ENCODE measurements at places on chromosomes 1 and 21.

DNA sequence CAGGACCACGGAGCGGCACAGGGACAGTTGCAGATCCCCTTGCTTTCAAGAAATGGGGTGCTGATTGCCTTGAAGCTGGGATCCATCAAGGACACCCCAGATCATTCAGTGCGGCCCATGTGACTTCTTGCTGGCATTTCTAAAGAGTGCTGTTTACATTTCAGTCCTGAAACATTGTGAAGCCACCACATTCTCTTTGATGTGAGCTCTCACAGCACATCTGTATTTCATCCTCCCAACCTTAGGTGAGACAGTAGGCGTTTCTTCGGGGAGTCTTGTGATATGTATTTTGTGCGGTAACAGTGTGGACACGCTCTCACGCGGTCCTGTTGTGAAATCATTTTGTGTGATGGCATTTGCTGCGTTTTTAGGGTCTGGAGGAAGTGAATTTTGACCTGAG lies 57.2 kb downstream of the CACHD1 start:
- DNase-seq: no peak

GRCh38 chr1:26322042-26322331 lies 4.2 kb downstream of the CD52 start:
- DNase-seq: no peak

GRCh38 chr1:36565576-36566501 lies 83.1 kb upstream of the CSF3R start:
- no peak for DNase-seq

- no peak for DNase-seq
These were observed 671.2 kb downstream of the MATN1 start for GRCh38 chr1:30052178-30052577.

- DNase-seq: no peak
These were observed 36.2 kb upstream of the DOCK7 start for GRCh38 chr1:62724430-62724829.

DNA sequence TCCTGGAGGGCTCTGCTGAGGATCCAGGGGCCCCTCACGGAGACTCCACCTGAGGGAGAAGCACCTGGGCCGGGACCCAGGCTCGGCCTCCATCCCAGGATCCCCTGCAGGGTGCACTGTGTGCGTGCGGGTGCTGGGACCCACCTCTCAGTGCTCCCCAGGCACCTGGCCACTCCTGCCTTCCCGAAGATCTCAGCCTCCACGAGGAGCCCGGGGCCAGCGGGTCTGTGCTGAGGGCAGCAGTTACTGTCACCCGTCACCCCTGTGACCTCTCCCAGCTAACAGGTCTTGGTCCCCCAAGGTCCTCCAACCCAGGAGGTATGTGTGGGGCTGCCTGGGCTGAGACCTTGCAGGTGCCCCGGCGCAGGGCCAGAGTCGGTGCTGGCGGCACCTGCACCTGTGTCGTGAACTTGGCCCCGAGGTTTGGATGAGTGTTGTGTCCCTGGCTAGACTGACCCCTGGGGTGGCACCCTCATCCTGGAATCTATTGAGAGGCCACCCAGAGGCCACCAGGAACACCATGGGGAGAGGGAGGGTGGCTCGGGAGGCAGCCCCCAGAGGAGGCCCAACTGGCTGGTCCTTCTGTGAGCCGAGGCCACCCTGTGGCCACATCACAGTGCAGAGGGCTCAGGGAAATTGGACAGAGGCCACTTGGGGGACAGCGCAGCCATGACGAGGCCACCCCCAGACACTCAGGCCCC lies 17.7 kb downstream of the MORN1 start:
- DNase-seq: no peak

DNA sequence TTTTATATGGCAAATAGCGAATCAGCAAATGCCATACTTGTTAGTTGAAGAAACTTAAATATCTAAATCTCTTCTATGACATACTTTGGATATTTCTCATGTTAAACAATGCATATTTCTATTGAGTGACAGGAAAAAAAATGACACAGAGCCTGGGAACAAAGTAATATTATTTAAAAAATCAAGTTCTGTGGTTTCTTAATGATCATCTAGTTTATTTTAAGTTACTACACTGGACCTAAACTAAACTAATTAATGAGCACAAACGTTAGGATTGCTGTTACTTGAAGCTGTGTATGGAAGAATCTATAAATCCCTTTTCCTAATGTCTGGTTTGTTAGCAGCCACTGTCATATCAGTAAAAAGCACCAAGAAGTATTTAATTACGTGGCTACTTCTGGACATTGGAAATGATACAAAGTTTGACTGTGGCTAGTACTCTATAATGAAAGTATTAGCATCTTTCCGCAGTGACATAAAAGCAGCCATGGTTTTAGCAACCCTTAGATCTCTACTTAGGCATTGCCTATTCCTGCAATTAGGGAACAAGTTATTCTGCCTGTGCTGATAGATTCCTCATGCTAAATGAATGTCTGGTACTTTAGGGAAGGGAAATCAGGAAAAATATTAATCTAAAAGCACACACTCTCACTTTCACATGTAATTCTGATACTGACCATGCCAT lies 981.7 kb upstream of the B3GALT2 start:
- no peak for DNase-seq

DNA sequence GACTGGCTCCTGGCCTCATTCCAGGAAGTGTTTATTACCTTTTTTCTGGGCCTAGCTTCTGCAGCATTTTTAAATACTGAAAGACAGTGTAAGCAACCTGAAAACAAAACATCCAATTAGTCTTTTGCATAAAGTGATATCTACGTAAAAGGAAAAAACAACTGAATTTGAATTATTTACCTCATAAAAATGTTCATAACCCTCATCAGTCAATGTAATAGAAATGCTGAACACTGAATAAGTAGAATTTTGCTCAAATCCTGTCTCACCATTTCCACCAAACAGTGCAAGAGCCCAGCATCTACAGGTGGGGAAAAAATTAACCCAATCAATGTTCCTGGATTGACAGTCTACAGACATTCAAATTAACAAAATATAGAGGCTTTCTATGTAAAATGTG lies 64.0 kb downstream of the NRDC start:
- DNase-seq: no peak

- peak; percentile 58 for DNase-seq
These were observed 156.9 kb upstream of the GJB5 start for GRCh38 chr1:34597877-34598514.

GRCh38 chr1:107196973-107197562 lies 56.2 kb downstream of the NTNG1 start:
- DNase-seq: no peak

- peak; percentile 50 for DNase-seq
These were observed 772 bp downstream of the UCK2 start for GRCh38 chr1:165828103-165828668.

GRCh38 chr1:41917835-41918449 lies 780 bp downstream of the HIVEP3 start:
- no peak for DNase-seq

GRCh38 chr21:38175306-38175705 lies 81.5 kb upstream of the KCNJ15 start:
- no peak for DNase-seq

DNA sequence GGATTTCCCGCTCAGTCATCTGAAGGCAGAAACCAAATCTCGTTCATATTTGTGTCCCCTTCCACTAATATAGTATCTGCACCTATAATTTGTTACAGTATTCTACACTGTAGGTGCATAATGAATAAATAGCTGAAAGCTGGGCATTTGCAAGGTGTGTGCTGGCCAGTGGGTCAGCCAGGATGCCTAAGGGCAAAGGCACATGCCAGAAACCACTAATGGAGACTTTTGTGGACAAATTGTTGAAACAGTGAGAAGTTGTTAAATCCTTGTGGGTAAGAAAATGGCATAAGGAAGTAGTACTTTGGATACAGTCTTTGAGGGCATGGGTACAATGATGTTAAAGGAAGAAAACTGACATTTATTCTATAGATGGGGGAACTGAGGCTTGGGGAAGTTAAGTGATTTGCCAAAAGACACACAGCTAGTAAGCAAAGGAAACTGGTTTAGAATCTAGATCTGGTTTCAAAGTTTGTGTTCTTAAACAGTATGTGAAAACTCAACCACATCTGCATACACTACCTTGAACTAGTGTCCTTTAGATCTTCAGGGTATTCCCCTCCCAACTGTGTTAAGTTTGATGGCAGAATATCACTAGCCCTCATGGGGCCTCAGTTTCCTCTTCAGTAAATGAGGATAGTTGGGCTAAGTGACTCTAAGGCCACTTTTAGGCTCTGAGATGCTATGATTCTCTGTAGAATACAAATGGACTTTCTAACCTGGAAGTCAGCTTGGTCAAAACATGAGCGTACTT lies 26.5 kb upstream of the LRRC8C start:
- no peak for DNase-seq

DNA sequence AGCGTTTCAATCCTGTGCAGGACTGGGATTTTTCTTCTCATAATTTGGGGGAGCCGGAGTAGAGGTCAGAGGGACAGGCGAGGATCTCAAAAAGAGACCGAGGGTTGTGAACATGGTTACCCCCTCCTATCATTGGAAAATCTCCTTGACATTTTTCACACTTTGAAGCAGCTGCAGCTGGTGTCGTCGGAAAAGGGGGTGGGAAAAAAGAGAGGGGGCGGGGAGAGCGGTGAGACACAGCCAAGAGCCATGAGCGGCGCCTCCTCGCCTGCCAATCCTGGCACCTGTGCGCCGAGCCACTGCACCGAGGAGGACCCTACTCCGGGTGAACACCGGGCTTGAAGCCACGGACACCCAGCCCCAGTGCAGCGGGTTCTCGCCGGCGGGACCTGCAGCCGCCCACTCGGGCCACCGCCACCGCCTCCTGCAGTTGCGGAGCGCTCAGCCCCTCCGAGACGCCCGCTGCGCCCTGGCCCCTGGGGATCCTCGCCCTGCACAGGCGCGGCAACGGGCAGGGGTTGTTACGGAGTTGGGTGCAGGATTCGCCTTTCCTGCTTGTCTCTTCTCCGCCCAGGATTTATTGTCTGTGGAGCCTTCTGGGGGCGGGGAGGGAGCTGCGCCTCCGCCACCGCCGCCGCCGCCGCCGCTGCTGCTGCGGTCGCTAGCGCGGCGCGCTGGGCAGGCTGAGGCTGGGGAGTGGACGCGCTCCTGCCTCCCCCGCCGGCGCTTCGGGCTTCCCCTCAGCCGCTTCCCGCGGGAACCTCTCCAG lies at the start of gene LRRC7:
Gene LRRC7, plus strand, starts transcription at position 271 of the 769 bp plus-strand sequence. CDS start 718 bp downstream, outside the sequence.
- DNase-seq: no peak

DNA sequence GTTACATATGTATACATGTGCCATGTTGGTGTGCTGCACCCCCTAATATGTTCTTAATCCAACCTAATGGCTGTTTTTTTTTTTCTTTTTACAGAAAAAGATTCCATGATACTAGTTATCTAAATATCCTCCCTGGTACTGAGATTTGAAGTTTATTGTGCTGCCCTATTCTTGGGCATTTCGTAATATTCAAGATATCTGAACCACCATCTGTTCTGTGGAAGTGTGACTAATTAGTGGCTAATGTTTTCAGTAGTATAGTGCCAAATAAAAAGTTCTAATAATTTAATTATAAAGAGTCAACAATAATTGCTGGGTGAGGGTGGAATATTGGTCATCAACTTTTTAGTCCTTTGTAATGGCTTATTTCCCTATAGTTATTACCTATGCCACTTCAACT lies 217.5 kb downstream of the GABPA start:
- no peak for DNase-seq

GRCh38 chr21:38577887-38578286 lies 79.6 kb upstream of the ERG start:
- no peak for DNase-seq

GRCh38 chr1:180136968-180137356 lies 17.7 kb upstream of the QSOX1 start:
- DNase-seq: no peak

DNA sequence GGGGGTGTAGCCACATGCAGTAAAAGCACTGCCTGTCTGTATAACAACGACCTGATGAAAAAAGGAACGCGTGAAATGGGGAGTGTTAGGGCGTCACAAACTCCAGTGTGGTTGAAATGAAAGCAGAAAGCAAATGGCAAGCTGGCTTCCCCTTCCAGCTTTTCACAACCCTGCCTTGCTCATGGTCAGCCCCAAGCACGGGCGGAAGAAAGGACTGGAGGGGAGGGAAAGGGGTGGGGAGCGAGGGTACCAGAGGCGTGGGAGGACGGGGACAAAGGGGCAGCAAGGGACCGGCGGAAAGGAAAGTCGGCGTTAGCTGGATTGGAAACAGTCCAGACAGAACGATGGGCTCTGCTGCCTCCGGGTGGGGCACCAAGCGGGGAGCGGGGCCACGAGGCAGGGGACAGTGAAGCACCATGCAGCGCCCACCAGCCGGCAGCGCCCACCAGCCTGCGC lies 9.6 kb downstream of the VPS26C start:
- DNase-seq: peak; percentile 19

- DNase-seq: no peak
These were observed 119.3 kb upstream of the ZC3H12A start for GRCh38 chr1:37354876-37355650.

DNA sequence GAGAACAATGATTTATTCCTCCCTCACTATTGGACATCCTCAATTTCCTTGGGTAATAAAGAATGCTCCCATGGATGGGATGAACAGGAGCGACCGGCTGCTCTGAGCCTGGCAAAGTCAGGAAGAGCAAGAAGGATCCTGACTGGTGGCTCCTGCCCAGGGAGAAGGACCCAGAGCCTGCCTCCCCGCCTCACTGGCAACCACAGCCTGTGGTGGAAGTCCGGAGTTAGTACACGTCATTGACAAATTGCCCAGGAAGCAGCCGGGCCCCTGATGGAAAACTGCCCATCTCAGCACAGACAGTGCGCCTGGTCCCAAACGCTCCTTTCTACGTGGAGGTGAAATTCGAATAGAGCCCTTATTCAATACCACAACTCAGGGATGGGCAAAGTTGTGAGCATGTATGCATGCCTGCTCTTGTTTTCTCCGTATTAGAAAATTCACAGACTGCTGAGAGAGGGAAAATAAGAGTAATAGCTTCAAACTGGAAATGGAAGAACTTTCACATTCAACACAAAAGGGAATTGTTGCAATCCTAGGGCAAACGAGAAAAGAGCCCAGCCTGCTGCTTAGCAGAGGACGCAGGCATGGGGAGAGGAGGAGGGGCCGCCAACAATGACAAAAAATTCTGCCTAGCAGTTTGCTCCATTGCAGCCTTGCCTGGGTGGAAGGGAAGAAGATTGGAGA lies 397.1 kb upstream of the VAMP3 start:
- no peak for DNase-seq

GRCh38 chr1:63116016-63116415 lies 206.4 kb upstream of the FOXD3 start:
- DNase-seq: no peak

Measured in GDM1 (cell line).